ENCODE measurements at places on chromosomes 1 and 21.

DNA sequence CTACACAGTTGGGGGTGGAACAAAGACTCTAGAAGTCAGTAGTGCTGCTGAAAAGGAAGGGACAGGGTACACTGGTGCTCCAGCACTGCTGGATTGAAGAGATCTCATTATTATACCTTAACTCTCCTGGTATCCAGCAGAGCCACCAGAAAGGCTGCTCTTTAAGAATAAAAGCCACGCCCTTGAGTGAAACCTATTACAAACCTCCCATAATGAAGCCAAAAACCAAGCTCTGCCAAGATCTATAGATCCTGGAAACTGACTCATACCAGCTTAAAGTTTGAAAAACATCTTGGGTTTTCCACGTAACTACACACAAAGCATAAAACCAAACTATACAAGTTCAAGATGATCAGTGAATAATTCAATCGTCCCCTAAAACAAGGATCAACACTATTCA lies 38.0 kb downstream of the ADSS2 start:
- no peak for DNase-seq

DNA sequence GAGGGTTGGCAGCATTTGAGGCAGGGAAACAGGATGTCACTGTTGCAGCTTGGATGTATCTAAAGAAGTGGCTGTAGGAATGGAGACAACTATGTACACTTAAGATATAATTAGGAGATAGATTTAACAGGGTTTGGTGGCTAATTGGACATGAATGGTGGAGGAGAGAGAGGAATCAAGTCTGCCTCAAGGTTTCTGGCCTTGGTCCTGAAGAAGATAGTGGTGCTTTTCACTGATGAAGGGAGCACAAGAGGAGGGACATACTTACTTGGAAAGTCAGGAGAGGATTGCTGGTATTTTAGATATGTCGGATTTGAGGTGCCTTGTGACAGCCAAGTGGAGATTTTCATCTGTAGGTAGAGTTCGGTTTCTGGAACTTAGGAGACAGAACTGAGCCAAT lies 123.9 kb downstream of the ST6GALNAC3 start:
- no peak for DNase-seq

GRCh38 chr1:22331618-22332423 lies 119.8 kb upstream of the ZBTB40 start:
- DNase-seq = no peak

- no peak for DNase-seq
These were observed 5.2 kb downstream of the SLAMF1 start for GRCh38 chr1:160641323-160642280.

- DNase-seq = no peak
These were observed 101.7 kb downstream of the ADAMTS1 start for GRCh38 chr21:26743524-26743923.

DNA sequence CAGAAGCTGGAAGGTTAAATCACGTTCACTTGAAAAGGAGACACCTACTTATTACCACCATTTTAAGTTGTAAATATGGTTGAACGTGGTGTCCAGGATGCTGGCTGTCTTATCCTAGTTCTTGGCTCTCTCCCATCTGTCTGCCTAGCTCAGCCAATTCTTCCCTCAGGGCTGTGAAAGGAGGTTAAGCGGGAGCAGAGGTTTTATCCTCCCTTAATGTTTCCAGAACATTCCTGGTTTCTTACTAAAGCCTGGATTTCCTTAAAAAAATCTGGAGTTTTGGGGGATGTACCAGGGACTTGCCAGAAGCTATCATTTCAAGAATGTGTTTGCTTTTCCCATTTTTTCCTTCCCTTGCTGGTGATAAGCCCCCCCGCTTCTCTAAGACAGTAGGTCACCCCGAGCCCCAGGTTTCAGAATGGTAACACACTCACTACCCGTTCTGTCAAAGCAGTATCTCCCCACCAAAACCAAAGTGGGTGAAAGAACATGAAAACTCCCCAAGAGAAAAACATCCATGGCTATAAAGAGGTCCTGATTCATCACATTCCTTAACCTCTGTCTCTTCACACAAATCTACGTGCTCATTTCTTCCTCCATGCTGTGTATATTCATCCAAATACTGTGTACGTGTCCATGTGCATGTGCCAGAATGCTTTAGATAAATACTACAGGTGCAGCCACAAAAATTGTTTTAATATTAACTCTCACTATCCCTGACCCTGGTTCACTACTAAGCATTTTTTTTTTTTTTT lies 114.7 kb downstream of the MAP3K21 start:
- peak; percentile 21 for DNase-seq

GRCh38 chr1:168279253-168279652 lies 1.4 kb upstream of the TBX19 start:
- DNase-seq = no peak

DNA sequence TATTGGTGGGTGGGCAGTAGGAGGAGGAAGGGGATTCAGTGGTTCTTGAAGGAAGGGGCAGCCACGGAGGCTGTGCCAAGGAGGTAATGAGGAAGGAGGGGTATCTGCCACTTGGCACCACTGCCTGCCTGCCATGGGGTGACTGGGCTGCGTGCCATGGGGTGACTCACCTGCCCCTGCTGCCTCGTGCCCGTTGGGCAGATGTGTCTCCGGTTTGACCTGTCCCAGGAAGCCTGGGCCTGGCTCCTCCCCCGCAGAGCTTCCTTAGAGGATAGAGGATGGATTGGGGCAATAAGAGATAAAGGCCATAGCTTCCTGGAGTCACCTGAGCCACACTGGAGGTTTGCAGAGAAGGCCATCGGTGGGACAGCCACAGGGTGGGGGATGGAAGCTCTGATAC lies 1.7 kb downstream of the PADI3 start:
- DNase-seq = no peak

DNA sequence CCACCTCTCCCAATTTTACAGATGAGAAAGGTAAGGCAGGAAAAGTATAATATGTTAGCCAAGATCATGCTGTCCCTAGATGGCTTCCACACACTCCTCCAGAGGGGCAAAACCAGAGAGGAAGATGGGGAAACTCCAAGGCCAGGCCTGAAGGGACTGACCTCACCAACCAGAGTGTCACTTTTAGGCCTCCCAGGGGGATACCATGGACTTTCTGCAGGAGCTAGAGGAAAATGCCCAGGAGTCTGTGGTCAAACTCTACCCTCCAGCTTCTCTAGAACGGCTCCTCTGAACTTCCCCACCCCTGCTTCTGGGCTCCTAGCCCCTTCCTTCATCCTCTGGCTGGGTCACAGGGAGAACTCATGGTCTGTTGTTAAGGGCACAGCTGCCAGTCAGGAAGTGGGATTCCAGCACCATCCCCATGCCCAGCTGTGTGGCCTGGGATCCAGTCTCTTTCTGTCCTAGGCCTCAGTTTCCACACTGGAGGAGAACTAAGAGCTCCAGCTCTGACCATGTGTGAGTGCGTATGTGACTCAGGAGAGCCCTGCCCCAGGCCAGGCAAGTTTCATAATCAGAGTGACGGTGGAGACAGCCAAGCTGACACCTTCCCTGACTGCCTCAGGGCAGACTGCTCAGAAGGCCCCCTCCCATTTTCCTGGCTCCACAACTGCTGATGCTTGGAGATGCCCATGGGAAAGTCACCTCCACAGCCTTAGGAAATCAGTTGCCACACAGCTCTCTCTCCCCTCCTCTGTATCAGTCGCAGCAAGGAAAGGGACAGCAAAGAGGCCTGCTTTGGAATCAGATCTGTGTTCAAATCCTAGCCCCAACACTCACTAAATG lies 1.9 kb downstream of the IGSF8 start:
- DNase-seq = no peak

- DNase-seq = no peak
These were observed 152.3 kb downstream of the NR5A2 start for GRCh38 chr1:200179781-200180160.

- no peak for DNase-seq
These were observed 55.8 kb downstream of the ROR1 start for GRCh38 chr1:63829349-63830327.

- DNase-seq = peak; percentile 91
These were observed 106.1 kb downstream of the KIAA0319L start for GRCh38 chr1:35451125-35451528.

DNA sequence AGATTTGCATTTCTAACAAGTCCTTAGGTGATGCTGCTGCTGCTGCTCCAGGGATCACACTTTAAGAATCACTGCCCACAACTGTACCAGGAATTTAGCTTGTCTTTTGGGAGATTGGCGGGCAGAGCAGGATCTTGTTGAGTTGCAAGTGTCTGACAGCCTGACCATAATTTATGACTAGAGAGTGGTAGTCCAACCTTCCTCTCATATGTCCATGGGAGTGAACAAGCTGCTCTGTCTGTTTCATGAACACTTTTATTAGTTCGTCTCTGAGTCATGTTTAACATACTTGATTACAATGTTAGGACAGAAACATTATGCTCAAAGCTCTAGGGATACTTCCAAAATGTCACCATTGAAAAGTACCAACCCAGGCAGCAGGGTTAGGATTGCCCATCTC lies 169.6 kb downstream of the TGFB2 start:
- no peak for DNase-seq

DNA sequence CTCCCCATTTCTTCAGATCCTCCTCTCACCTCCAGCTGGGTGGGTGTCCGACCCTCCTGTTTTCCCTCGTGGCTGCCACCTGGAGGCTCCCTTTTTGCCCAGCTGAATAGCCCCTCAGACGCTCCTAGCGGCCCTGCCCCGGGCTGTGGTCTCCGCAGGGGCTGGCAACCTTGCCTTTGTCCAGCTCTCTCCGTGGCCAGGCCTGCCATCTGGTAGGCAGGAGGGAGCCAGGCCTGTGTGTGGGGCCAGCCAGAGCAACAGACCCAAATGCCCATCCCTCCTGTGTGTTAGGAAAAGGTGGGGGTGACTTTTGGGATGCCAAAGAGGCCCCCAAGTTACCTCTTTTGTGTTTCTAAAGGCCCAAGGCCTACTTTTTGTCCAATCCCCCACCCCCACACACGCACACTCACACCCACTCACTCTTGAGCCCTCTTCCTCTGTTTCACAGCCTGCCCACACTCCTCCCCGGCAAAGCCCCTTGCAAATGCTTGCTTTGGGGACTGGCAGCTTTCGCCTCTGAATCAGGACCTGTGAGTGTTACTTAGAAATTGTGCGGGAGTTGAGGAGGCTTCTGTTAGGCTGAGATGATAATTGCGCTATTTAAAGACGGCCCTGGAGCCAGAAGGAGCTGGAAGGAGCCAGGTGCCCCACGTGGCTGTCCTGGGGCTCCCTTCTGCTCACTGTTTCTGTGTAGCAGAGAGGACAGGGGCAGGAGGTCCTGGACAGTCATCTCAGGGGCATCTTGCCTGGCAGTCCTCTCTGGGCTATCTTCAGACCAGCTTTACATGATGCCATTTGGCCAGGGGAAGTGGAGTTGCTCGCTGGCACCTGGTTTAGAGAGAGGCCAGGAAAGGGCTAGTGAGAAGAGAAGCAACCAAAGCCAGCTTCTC lies 9.1 kb downstream of the PPFIA4 start:
- no peak for DNase-seq

DNA sequence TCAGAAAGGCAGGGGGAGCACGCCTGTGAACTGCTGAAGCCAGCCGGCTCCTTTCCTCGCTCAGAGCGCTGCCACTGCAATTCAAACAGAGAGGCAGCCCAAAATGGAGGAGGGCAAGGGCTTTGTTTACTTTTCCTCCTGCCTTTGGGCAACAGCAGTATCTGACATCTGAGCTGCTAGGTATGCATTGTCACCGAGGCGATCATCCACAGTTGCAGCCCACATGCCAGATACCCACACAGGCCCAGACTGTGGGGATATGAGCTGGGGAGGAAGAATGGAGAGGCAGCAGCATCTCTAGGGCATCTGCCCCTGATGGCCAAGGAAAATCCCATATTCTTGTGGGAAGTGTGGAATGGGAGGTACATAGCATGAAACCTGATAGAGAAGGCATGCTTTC lies 357.1 kb downstream of the BARHL2 start:
- DNase-seq = no peak

DNA sequence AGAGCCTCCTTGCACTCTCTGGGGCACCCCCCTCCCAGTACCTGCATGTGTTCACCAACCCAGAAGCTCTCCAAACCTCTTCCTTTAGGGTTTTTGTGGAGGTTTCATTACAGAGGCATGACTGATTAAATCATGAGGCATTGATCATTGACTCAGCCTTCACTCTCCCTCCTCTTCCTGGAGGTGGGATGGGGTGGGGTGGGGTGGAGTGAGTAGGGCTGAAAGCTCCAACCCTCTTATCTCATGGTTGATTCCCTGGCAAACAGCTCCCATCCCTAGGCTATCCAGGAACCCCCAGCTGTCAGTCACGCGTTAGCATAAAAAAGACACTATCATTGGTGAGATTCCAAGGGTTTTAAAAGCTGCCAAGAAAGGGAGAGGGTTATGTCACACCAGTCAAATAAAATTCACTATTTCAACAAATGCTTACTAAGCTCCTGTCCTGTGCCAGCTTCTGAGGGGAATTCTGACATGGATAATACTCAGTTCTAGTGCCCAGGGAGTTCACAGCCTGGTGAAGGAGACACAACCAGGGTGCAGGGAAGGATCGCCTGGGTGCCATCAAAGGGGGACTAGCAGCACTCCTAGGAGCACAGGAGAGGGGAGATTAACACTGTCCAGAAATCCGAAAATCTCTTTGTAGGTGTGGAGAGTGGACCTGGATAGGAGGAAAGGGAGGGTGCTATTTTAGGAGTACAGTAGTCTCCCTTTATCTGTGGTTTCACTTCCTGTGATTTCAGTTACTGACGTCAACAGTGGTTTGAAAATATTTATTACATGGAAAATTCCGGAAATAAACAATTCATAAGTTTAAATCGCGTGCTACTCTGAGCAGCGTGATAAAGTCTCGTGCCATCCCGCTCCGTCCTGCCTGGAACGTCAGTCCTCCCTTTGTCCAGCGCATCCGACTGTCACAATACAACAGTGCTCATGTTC lies 6.8 kb upstream of the IL24 start:
- peak; percentile 67 for DNase-seq

DNA sequence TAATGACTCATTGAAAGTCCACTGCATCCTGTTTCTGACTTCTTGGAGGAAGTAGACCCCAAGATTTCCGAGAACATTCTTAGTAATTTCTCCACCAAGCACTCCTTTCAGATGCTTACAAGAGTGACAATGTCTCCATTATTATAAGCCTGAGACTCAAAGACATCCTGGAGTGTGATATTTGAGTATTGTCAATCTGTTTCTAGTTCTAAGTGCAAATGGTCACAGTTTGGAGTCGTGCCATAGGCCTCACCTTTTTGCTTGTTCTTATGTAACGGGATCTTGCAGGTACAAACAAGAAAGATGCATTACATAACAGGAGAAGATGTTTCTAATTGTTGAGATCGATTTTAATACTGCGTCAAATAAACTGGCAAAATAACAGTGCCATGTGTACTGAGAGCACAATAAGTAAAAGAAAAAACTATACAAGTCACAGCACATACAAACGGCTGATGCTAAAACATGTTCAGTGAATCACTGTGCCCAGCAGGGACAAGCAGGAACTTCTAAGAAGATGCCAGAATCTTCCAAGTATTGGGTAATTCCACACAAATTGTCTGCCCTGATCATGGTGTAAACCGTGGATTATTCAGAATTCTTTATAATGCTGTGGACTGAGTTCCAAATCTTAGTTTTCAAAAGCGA lies 54.1 kb downstream of the CD2 start:
- no peak for DNase-seq

- peak; percentile 40 for DNase-seq
These were observed 22.8 kb downstream of the LHX4 start for GRCh38 chr1:180252638-180253536.

GRCh38 chr1:56411484-56412180 lies 167.7 kb downstream of the PLPP3 start:
- DNase-seq = no peak

Data from spinal cord (tissue), 10 donors.